ENCODE measurements at places on chromosomes 2 and 18.

DNA sequence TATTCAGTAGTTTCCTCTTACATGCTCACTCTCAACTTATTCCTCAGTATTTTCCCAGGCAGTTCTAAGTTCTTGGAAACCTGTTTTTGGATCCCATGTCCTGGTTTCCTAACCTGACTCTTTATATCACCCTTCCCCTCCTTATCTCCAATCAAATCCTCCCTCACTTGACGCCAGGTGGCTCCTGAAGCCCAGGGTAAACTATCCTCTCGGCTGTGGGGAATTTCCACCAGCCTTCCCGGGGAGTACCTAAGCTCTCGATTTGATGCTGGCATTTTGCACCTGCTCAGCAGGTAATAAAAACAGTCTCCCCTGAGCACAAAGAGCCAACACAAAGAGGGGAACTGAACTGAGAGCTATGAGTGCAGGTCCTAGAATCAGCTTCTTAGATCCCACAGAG, 538.0 kb downstream of the SLC4A3 start:
- DNase-seq: peak; percentile 81

- peak; percentile 54 for DNase-seq
These were observed 175.8 kb downstream of the LOXHD1 start for GRCh38 chr18:46481048-46481846.

GRCh38 chr18:36187193-36187825, at the start of gene MOCOS:
Gene MOCOS, plus strand, starts transcription at chr18:36187497. Its CDS starts 43 bp downstream, at chr18:36187540.
- DNase-seq: peak; percentile 69

GRCh38 chr2:33275689-33276444, 200.6 kb upstream of the RASGRP3 start:
- DNase-seq: peak; percentile 50

GRCh38 chr2:84652431-84652830, 136.1 kb downstream of the DNAH6 start:
- no peak for DNase-seq

DNA sequence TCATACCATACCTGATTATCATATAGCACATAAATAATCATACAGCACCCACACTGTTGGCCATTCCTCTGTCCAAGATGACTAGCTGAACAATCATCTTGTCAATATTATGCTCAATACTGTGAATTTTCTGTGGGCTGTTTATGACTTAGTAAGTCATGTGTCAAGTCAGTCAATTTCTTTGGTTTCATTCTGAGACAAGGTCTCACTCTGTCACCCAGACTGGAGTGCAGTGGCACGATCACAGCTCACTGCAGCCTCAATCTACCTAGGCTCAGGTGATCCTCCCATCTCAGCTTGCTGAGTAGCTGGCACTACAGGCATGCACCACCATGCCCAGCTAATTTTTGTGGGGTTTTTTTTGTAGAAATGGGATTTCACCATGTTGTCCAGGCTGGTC, 5.7 kb downstream of the MCM6 start:
- no peak for DNase-seq

DNA sequence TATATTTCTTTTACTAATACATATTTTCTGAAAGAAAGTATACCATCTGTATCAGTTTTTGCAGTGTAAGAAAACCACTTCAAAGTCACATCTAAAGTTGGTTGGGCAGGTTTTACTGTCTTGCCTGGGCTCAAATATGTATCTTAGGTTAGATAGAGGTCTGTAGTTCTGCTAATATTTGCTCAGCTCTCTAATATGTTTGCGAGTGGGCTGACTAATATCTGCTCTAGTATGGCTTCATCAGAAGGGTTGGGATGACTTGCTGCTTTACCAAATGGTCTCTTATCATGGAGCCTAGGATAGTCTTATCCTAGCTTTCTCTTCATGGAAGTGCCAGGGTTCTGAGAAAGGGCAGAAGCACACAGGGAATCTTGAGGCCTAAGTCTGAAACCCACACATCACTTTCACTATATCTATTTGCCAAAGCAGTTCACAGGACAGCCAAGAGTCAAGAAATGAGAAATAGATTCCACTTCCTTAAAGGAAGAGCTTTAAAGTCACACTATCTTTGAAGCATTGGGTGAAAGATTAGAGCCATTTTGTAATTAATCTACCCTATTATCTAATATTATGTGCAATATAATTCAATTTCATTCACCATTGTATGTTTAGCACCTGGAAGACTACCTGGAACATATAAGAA, 610.0 kb downstream of the KCNJ3 start:
- DNase-seq: peak; percentile 5

GRCh38 chr2:69937968-69938367, 23.1 kb downstream of the MXD1 start:
- DNase-seq: no peak

DNA sequence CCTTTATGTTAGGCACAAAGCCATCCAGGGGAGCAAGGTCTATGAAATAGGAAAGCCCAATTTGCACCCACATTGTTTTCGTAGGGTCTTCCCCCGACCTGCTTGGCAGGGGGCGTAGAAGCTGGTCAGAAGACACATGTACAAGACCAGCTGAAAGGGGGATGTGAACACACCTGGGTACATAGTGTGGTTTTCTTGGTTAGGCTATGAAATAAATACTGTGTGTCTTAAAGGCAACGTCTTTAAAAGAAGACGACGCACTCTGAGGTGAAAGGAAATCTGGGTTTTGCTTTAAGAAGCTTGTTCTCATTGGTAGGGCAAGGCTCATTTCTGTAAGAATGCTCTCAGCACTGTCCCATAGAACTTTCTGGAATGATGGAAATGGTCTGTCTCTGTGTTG, 60.0 kb upstream of the KLF7 start:
- no peak for DNase-seq

DNA sequence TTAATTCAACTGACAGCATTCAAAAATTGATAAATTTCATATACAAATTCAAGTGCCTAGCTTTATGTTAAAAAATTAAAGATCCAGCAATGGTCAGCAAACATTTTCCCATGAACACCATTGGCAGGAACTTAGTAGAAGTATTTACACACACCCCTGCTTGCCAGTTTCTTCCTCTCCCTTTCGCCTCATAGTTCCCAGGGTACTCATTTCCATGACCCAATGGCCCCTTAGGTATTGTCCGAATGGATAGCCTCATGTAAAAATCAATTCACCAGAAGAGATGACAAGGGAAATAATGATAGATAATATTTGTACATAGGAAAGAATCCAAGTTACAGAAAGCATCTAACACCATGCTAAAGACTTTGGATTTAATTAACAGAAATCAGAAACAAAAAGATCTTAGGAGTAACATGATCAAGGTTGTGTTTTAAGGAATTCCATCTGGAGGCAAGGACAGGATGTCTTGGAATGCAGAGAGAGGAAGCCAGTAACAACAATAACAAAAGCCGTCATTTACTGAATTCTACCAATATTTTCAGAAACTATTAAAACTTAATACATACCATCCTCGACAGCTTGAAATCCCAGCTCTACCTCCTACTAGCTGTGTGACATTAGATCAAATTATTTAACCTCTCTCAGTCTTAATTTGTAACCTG, 423.0 kb downstream of the IRS1 start:
- DNase-seq: no peak

DNA sequence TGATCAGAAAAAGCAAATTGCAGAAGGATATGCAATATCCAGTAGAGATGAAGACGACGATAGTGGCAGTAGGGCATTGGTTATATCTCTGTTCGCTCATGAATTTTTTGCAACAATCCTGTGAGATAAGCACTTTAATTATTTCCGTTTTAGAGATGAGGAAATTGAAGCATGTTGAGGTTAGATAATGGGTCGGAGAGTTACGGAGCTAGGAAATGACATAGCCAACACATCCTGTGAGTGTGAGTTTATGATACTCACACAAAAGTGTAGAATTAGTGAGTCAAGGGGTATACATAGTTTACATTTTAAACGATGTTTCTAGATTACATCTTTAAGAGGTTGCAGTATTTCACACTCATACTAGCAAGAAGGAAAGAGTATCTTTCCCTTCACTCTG, 123.1 kb upstream of the ARL4C start:
- no peak for DNase-seq

DNA sequence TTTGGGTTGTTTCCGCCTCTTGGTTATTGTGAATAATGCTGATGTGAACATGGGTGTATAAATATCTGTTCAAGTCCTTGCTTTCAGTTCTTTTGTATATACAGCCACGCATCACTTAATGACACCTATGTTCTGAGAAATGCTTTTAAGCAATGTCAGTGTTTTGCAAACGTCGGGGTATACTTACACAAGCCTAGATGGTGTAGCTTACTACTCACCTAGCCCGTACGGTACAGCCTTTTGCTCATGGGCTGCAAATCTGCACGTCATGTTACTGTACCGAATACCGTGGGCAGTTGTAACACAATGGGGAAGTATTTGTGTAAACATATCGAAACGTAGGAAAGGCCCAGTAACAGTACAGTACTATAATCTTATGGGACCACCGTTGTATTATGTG, 12.4 kb downstream of the RALB start:
- no peak for DNase-seq

DNA sequence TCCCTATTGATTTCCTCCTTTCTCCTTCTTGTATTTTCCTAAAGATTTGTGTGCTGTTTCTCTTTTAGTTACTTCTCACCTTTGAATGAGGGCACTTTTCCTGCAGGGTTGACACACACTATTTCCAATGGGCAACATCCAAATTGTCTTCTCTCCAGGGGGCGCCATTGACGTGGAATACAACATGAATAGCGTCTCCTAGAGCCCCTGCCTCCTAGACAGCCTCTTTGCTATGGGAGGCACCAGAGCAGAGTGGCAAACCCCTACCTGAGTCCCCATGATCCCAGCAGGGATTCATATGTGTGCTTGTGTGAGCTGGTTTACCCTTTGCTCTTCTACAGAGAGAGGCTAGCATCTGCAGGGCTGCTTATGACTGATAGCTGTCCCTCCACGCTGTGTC, 61.3 kb upstream of the ITSN2 start:
- DNase-seq: peak; percentile 70

DNA sequence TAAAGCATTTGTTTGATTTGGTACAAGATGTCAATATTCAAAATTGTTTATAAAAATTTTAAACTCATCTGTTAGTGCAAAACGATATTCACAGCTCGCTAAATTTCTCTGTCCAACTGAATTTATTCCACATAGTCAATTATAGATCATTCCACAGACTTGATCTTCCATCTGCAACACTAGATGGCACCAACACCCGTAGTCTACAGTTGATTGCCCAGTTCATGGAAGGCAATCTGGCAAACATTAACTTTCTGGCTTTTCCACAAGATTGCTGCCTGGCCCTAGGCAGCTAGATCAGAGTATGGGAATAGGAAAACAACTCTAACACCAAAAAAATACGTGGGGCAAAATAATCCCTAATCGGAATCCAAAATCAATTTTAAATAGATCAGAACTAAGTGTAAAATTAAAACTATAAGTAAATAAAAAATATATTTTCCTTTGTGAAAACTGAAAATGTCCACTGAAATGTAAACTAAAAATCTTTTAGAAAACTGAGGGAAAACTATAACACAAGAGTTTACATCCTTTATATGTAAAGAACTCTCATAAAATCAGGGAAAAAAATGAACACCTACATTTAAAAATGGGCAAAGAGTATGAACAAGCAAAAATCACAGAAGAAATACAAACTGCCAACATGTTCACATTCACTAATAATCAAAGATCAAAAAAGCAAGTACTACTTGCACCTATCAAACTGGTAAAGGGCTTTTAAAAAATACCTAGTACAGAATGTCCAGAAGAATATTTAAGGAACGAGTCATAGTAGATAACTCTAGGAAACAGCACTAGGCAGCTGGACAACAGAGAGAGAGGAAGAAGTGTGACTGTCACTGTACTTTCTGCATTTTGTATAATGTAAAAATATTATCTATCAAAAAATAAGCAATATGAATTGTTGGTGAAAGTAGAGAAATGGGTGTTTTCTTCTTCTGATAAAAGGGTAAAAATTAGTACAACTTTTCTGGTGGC, 35.0 kb downstream of the RTN4 start:
- peak; percentile 89 for DNase-seq

- no peak for DNase-seq
These were observed 796 bp downstream of the MYO1B start for GRCh38 chr2:191245869-191246531.

DNA sequence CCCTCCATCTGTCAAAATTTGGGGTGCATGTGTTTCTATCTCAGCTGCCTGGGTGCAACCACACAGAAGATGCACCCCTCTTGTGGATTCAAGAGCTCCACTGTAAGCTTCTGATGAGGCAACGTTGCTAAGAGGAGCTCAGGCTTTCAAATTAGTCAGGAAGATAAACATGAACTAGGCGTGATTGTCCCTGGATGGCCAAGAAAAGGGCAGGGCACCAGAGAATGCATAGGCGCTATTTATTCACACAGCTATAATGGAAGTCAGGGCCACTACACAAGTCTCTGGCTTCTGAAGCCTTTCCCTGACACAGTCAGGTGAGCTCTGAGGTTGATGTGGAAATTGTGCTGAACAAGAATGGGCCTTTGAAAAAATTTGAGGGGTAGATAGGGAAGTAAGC, 1466.0 kb upstream of the CELF4 start:
- no peak for DNase-seq

DNA sequence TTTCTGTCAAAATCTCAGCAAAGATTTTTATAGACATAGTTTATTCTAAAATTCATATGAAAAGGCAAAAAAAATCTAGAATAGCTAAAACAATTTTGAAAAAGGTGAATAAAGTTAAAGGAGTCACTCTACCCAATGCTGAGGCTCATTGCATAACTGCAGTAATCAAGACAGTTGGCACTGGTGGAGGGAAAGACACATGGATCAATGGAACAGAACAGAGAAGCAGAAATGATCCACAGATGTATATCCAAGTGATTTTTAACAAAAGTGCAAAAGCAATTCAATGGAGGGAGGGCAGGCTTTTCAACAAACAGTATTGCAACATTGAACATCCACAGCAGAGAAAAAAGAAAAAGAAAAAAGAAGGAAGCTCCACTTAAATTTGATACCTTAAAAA, 162.8 kb downstream of the RBM43 start:
- no peak for DNase-seq

DNA sequence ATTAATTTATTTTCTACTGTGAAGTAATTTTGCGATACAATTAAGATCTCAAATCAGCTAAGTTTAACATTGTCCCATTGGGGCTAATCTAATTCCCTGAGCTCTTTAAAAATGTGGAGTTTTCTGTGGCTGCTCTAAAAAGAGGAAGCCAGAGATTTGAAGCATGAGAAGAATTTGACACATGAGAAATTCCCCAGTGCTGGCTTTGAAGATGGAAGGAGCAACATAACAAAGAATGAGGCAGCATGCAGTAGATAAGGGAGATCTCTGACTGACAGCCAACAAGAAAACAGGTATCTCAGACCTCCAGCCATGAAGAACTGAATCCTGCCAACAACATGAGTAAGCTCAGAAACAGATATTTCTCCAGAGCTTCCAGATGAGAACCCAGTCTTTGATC, 308.4 kb downstream of the ZNF804A start:
- DNase-seq: no peak

DNA sequence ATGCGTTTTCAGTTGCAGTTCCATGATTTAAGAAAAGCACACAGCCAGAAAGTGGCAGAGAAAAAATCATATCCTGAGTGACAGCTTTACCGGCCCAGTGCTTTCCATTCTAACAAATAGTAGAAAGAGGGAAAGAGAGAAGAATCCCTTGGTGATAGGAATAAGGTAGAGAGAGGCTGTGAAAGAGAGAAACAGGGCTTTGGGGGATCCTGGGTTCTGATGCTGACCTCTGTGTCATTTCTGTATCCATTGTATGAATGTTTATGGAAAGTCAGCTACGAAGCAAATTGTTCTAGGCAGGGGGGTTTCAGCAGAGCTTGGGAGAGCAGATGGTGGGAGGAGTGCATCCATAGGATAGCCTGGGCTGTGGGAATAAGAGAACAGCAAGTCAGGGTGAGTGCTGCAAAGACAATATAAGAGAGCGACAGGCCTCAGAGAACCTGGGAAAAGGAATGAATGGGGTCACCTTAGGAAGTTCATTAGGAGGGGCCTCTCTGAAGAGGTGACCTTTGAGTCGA, 203.4 kb upstream of the TNP1 start:
- no peak for DNase-seq

- no peak for DNase-seq
These were observed 471.0 kb upstream of the HNMT start for GRCh38 chr2:137493261-137493660.
